ENCODE measurements at places on chromosomes 13 and 19.

DNA sequence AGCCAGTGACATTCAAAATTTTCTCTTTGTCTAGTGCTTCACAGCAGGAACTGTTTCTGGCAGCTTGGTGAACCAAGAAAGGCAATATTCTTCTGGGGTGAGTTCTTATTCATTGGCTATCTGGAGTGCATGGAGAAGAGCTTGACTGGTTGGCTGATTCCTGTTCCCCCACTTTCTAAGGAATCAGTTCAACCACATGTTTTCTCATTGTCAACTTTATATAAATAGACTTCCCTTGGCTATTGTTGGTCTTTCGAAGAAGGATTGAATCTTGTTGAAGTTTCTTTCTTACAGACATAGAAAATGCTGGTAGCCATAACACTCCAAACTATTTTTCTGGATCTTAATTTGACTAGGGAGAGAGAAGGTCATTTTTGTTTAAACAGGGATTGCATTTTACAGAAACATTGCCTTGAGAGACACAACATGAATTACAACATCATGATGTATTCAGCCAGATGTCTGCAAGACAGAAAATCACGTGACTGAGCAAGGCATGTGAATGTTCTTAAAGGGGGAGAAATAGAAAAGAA lies 85.2 kb downstream of the EDNRB start:
- DNase-seq: peak; percentile 65

DNA sequence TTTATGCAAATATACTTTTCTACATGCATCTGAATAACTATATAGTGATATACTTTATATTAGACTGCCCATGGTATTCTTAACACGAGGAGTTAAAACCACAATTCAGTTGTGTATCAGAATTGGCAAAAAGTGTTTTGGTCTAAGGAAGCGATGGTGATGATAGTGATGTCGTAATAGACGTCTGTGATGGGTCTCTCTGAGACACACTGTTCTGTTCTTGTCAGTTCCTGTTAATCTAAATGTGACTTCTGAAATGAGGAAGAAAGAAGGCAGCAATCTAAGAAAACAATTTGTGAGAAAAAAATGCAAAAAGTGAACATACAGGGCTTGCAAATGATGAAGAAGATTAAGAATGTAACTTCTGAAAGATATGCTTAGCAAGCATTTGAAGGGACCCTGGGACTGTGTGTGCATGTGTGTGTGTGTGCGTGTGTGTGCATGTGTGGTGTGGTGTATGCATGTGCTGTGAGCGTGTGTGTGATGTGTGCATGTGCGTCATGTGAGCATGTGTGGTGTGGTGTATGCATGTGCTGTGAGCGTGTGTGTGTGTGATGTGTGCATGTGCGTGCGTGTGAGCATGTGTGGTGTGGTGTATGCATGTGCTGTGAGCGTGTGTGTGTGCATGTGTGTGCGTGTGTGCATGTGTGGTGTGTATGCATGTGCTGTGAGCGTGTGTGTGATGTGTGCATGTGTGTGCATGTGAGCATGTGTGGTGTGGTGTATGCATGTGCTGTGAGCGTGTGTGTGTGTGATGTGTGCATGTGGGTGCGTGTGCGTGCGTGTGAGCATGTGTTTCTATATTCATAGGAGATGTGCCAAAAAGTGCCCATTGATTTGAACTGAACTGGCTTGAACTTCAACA lies 131.8 kb downstream of the IRS2 start:
- peak; percentile 89 for DNase-seq

- peak; percentile 72 for DNase-seq
Measured at GRCh38 chr19:18649371-18650020, 12.7 kb downstream of the KLHL26 start.

GRCh38 chr19:807627-808422 lies 10.6 kb downstream of the PTBP1 start:
- no peak for DNase-seq

- DNase-seq: peak; percentile 95
Measured at GRCh38 chr19:5308451-5309437, 31.9 kb downstream of the PTPRS start.
